Dermis microvascular lymphatic vessel endothelial cell (primary cell): ENCODE measurements at places on chromosomes 7 and 10. TPM values are rescaled to one million over a fixed set of nuclear protein-coding genes. Genes with fewer than 3 reads are reported as not detected.

GIMAP7 gene
- 64.4 and 108 TPM in 2 replicates for total RNA-seq

ADRA2A gene
- total RNA-seq: not detected in 2 replicates

GPR26 gene
- not detected in 2 replicates for total RNA-seq

UCMA gene
- not detected in 2 replicates for total RNA-seq

RBP3 gene
- not detected in 2 replicates for total RNA-seq

PLCE1 gene
- 1.0 and 6.7 TPM in 2 replicates for total RNA-seq

AGR2 gene
- not detected in 2 replicates for total RNA-seq

ATP5MK gene
- total RNA-seq: 140 and 201 TPM in 2 replicates

ENO4 gene
- total RNA-seq: under 0.01 TPM in 1 of 2 replicates, not detected in the other

PSMG3 gene
- 16.0 and 18.7 TPM in 2 replicates for total RNA-seq

DNA sequence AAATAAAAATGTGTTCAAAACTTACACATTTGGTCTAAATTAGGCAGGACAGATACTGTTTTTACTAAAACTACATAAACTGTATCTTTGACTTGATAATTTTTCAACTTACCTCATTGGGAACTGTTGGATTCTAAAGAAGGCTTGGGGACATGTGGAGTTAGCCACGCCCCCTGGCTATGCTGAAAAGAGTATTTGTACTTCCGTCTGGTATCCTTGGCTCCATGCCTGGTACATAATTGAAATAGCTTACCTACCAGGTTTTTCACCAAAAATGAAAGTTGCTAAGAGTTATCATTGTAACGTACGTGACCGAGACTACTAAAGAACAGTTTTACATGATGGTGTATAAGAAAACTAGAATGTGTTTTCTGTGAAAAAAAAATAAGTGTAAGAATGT lies 604.8 kb upstream of the IGFBP3 start:
- DNase-seq: no peak

- no peak for DNase-seq
Observed at GRCh38 chr7:18540396-18540795, 44.8 kb downstream of the HDAC9 start.

GRCh38 chr7:144819566-144819965 lies 16.3 kb downstream of the TPK1 start:
- no peak for DNase-seq

DNA sequence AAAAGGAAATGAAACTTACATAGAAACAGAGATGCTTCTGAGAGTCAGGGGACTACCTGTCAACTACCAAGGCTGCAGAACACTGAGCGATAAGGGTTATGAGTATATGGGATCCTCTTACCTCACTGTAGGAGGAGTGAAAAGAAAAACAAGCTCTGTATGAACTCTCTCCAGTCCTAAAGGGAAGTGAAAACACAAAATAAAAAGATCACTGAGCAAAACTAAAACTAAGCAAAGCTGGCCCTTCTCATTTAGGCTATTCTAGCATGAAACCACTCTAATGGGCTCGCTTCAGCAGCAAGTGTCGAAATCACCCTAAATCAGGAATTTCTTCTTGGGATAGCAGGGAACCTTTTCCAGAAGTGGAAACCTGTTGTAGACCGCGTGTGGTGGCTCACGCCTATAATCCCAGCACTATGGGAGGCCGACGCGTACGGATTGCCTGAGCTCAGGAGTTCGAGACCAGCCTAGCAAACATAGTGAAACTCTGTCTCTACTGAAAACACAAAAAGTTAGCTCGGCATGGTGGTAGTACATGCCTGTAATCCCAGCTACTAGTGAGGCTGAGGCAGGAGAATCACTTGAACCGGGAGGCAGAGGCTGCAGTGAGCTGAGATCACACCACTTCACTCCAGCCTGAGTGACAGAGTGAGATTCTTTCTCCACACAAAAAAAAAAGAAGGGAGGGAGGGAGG lies 27.0 kb downstream of the DCLRE1C start:
- DNase-seq: no peak

DNA sequence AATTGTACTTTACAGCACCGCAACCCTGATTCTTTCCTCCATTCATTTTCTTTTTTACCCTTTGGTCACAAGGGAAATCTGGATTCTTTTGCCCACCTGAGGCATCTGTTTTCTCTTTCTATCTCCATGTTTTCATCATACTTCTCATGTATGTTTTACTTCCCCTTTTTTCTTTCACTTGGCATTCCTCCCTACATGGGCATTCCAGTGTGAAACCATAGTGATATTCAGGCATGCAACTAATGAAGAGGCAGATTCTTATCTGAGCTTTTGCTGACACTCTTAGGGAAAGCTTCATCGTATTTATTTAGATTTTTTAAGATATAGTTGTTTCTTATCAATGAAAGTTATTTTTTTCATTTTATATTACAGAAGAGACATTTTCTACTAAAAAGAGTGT lies 405.2 kb upstream of the TEX47 start:
- DNase-seq: no peak

DNA sequence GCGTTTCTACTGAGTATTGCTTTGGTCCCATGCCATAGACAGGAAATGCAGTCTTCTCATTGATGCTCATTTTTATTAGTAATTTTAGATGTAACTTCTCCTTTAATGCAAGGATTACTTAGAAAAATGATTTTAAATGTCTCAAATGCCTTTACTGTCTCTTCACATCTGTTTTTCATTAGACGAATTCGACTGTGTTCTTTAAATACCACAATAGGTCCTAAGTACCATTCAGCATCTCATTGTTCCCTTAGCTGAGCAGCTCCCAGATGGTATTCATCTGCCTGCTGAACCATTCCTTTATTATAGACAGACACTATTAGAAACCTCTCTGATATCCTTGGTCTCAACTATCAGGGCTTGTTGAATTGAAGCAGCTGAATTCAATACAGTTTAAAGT lies 113.6 kb downstream of the LSMEM1 start:
- no peak for DNase-seq

GRCh38 chr10:11387551-11388222 lies 223.8 kb downstream of the USP6NL start:
- DNase-seq: no peak

DNA sequence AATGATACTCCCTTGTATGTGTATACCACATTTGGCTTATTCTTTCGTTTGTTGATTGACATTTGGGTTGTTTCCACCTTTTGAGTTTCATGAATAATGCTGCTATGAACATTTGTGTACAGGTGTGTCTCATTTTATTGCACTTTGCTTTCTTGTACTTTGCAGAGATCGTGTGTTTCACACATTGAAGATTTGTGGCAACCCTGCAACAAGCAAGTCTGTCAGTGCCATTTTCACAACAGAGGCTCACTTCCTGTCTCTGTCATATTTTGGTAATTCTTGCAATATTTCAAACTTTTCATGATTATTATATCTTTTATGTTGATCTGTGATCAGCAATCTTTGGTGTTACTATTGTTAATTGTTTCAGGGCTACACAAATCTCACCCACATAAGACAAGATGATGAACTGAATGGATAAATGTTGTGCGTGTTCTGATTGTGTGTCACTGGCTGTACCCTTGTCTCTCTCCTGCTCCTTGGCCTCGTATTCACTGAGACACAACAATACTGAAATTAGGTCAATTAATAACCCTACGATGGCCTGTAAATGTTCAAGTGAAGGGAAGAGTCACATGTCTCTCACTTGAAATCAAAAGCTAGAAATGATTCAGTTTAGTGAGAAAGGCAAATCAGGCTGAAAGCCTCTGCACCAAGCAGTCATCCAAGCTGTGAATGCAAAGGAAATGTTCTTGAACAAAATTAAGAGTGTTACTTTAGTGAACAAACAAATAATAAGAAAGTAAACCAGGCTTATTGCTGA lies 133.6 kb upstream of the JCAD start:
- DNase-seq: no peak

DNA sequence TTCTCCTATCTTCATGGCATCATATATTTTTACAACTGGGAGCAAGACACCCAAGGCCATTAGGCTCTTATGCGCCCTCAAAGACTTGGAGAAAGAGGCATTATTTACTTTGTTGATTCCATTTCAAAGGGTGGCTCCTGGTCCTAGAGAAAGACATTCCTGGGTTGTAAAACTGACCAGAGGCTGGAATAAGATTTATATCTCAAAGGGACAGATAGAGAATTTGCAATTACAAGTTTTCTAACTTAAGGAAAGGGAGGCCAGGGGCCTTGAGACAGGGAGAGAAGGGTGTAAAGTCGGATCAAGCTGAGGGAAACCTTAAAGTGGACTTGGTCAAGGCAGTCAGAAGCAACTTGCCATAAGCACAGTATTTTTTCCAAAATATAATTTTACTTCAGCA lies 1086.0 kb downstream of the SORCS3 start:
- no peak for DNase-seq

DNA sequence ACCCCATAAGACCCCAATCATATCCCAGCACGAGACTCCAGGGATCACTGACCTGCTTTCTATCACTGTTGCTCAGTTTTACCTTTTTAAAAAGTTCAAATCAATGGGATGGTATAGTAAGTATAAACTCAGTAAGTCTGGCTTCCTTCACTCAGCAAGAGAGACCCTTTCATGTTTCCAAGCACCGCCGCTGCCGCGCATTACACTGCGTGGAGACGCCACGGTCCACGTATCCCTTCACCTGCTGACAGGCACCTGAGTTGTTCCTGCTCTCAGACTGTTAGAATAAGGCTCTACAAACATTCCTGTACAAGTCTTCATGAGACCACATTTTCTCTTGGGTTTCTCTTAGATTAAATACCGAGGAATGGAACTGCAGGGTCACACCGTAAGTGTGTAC lies 28.3 kb downstream of the MAD1L1 start:
- no peak for DNase-seq

GRCh38 chr7:98831641-98832221 lies 38.1 kb downstream of the TMEM130 start:
- DNase-seq: no peak

DNA sequence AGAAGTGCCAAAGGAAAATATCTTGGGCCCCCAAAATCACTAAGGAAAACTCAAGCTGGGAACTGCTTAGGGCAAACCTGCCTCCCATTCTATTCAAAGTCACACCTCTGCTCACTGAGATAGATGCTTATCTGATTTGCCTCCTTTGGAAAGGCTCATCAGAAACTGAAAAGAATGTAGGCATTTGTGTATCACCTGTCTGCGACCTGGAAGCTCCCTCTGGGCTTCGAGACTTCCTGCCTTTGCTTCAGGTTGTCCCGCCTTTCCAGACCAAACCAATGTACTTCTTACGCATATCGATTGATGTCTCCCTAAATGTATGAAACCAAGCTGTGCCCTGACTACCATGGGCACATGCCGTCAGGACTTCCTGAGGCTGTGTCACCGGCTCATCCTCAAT lies 14.5 kb upstream of the LRRC72 start:
- DNase-seq: no peak
